ENCODE measurements at places on chromosomes 3 and 15. TPM values are rescaled to one million over a fixed set of nuclear protein-coding genes. Genes with fewer than 3 reads are reported as not detected.

GRCh38 chr3:34106879-34107278 is 308.4 kb downstream of the PDCD6IP start:
- no peak for DNase-seq
- no peaks in the 10 kb centered on the region for H3K36me3 ChIP-seq
- H3K27ac ChIP-seq, result no peak overlapping the region
- no peaks in the 10 kb centered on the region for H3K27me3 ChIP-seq
- no peaks in the 10 kb centered on the region for H3K4me1 ChIP-seq

DNA sequence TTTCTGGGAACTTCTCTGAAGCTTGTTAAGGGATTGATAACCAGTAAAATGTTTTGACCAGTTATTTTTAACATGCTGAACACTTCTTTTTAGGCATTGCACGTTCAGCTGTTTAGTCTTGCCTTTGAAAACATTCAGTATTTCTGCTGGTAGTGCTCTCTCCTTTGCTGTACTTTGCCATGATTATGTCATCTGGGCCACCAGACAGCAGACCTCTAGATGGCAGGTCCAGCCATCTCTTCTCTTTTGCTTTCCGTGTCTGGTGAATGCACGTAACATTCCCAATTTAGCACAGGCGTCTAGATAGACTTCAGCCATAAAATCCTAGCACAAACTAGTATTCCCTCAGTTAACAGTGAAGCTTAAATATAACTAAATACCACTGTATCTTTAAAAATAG is 57.8 kb downstream of the RAB7A start:
- H3K27me3 ChIP-seq, result peaks cover 2% of the 10 kb centered on the region
- no peak overlapping the region for H3K27ac ChIP-seq
- no peak overlapping the region for H3K4me3 ChIP-seq
- H3K4me1 ChIP-seq, result peaks cover 85% of the 10 kb centered on the region

The LMAN1L gene
- not detected for total RNA-seq

GRCh38 chr3:172911142-172911541 is 160.6 kb downstream of the ECT2 start:
- H3K27me3 ChIP-seq, result peaks cover 4% of the 10 kb centered on the region
- no peak overlapping the region for H3K27ac ChIP-seq
- no peaks in the 10 kb centered on the region for H3K4me1 ChIP-seq
- no peak for DNase-seq

The PTH1R gene
- total RNA-seq, result not detected

- DNase-seq, result no peak
- H3K27ac ChIP-seq, result no peak overlapping the region
- no peak overlapping the region for H3K4me3 ChIP-seq
- peaks cover 12% of the 10 kb centered on the region for H3K4me1 ChIP-seq
- peaks cover 5% of the 10 kb centered on the region for H3K27me3 ChIP-seq
Measured at GRCh38 chr3:27079427-27080257, 289.5 kb downstream of the NEK10 start.

The PRKCD gene
- total RNA-seq, result 14.5 TPM

The RMDN3 gene
- 33.0 TPM for total RNA-seq

DNA sequence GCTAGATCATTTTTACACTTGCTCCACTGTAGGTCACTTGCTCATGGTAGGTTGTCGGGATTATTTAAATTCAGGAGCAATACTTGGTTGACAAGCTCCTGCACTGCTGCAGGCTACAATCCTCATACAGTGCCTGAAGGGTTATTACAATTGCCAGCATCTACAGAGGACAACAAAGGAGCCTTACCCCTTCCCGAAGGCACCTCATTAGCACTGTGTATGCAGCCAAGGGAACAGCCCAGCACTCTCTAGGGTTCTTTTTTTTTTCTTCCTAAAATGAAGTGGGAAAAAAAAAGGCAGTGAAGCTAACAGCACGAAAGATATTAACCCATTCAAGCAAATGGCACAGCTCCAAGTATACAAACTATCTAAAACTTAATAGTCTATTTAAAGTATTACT is 142.7 kb downstream of the ULK4 start:
- DNase-seq, result no peak
- no peaks in the 10 kb centered on the region for H3K4me1 ChIP-seq
- peaks cover 9% of the 10 kb centered on the region for H3K36me3 ChIP-seq
- H3K4me3 ChIP-seq, result no peak overlapping the region
- H3K27ac ChIP-seq, result no peak overlapping the region

DNA sequence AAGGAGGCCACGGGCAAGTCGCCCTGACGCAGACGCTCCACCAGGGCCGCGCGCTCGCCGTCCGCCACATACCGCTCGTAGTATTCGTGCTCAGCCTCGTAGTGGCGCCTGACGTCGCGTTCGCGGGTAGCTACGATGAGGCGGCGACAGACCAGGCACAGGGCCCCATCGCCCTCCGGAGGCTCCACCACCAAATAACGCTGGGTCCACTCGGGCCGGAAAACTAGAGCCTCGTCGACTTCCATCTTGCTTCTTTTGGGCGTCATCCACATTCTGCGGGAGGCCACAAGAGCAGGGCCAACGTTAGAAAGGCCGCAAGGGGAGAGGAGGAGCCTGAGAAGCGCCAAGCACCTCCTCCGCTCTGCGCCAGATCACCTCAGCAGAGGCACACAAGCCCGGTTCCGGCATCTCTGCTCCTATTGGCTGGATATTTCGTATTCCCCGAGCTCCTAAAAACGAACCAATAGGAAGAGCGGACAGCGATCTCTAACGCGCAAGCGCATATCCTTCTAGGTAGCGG is at the start of gene EPM2AIP1:
Gene EPM2AIP1, minus strand, starts transcription at position 326 of the 520 bp plus-strand sequence. Its CDS starts 54 bp downstream, at position 272.
- peaks cover 40% of the 10 kb centered on the region for H3K4me1 ChIP-seq
- DNase-seq, result no peak
- peaks cover 39% of the 10 kb centered on the region for H3K36me3 ChIP-seq
- no peak within 1 kb of the TSS for H3K27ac ChIP-seq
- no peak within 1 kb of the TSS for H3K4me3 ChIP-seq

Data from HFFc6 (cell line).